ENCODE measurements at places on chromosomes 12 and 14.

- no peak for DNase-seq
Measured at GRCh38 chr12:18422871-18423270, 161.6 kb downstream of the PIK3C2G start.

DNA sequence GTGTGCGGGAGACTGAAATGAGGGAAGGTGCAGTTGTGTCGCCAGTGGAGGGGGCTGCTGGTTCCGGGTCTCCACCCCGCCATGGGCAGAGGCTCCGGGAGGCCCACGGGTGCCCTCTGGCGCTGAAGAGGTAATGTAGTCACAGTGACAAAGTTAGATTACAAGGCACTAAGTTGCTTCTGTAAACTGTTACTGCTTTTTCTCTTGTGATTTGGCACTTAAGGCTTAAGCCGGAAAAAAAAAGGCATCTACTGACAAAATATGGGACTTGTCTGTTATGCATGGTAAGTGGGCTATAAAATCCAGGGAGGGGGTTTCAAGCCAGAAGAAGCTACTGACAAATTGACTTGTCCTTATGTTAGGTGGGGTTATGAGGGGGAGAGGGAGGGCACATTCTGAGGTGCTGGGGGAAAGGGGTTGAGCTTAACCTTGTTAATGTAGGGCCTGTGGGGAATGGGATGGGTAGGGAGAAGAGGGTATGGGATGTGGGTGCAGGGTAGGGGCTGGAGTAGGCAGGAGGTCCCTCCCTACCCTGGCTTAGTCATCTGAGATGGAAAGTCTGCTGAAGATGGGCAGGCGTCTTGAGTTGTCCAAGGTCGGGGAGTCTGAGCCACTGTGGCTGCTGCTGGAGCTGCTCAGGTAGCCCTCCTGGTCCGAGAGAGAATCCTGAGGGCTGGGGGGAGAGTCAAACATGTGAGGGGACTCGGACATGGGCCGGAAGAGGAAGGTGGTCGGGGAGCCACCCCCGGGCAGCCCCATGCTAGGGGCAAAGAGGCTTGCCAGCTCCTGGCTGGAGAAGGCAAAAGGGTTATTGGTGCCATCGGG is 3.7 kb downstream of the ZFP36L1 start:
- peak; percentile 93 for DNase-seq

GRCh38 chr12:110005319-110005973 is 6.2 kb downstream of the ANKRD13A start:
- DNase-seq, result no peak

DNA sequence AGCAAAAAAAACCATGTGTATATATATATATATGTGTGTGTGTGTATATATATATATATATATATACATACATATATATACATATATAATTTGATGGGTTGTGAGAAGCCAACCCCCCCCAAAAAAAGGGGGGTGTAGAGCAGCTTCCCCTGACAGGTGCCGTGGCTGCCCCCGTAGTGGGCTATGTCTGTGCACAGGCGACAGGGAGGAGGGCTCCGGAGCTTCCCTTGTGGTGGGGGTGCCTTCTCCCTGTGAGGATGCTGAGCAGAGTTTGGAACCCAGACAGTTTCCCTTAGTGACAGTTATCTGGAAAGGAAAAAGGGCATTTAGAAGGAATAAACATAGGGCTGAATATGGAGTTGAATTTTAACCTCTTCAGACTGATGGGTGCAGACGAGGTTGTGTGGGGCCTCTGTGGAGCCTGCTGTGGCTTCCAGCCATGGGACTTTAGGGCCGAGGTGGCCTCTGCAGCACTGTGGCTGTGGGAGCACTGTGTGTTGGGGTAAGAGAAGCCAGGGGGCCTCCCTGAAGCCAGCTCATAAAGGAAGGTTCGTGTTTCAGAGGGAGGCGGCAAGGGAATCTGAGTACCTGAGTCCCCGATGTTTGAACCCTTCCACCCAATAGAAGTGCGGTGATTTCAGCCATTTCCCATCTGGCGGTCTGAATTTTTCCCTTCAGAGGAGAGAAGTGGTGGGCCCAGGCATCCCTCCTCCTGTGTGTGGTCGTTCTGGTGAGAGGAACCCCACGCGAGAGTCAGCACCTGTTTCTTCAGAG is 19.8 kb downstream of the XRCC3 start:
- peak; percentile 87 for DNase-seq

DNA sequence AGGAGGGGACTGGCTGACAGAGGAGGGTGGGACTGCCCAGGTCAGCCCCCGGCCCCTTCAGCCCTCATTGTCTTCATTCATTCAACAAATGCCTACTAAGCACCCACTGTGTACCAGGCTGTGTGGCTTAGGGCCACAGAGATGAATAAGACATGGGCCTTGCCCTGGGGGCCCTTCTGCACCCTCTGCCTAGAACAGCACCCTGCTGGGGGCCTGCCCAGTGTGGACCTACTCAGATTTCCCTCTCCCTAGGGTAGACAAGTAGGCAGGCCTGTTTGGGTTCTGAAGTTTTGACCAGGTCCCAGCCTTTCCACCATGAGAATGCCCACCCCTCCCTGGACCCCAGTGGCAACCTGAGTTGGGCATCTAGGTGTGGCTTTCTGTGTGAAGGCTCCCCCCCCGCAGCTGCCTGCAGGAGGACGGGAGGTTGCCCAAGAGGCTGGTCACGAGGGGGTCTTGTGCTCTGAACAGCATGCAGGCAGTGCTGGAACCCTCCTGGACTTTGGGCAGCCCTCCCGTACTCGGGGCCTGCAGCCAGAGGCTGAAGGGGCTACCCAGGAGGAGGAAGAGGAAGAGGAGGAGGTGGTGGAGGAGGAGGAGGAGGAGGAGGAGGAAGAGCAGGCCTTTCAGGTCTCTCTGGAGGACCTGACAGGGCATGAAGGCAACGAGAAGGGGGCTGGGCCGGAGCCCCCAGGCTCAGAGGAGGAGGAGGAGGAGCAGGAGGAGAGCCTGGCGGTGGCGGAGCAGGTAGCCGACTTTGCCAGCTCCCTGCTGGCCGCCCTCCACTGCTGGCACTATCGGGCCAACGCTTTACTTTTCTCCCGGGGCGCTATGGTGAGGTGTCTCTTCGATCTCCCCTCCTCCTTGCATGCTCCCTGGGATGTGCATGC is 33.4 kb downstream of the PLEKHG3 start:
- DNase-seq, result no peak

DNA sequence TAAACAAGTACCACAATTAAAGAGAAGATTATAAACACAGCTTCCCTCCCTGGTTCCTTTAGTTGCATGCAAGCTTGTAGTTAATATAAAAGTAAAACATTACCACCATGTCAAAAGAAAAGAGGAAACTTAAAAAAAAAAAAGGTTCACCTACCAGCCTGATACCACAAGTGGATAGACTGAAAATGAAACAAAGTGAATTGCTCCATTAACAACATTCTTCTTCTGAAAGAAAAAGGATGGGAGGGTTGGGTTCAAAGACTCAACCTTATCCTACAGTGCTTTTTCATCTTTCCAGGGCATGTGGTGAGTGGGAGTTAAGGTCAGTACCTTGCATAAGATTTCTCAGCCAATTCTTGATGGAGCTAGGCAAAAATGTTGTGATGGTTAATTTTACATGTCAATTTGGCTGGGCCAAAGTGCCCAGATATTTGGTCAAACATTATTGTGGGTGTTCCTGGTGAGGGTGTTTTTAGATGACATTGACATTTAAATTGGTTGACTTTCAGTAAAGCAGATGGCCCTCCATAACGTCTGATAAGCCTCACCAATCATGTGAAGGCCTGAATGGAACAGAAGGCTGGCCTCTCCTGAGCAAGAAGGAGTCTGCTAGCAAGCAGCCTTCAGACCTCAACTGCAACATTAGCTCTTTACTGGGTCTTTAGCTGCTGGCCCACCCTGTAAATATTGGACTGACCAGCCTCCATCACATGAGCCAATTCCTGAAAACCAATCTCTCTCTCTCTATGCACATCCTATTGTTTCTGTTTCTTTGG is 28.8 kb downstream of the VCPKMT start:
- DNase-seq, result no peak

All from osteoblast (primary cell).